ENCODE measurements at places on chromosomes 2 and 18. TPM values are rescaled to one million over a fixed set of nuclear protein-coding genes. Genes with fewer than 3 reads are reported as not detected.

- no peak for DNase-seq
Observed at GRCh38 chr18:427005-427404, 73.5 kb downstream of the COLEC12 start.

- no peak for DNase-seq
Observed at GRCh38 chr2:29729401-29729800, 192.0 kb downstream of the ALK start.

GRCh38 chr18:56615738-56616520 lies 22.5 kb downstream of the TXNL1 start:
- DNase-seq: no peak

DNA sequence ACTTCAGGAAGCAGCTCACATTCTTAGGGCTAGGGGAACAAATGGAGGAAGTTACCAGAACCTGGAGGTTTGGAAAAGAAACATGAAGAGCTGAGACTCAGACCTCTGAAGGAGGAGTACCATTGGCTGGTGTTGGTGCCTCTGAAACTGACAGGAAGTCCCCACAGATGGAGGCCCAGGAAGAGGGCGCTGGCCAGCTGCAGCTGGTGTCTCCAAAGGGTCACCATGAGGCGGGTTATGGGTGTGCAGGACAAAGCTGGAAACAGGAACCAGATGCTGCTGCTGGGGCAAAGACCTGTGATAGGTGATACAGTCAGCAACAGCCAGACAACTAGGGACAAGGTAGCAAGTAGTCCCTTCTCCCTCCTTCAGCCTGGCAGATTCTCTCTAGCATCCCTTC lies 136.5 kb upstream of the SERPINE2 start:
- DNase-seq: no peak

DNA sequence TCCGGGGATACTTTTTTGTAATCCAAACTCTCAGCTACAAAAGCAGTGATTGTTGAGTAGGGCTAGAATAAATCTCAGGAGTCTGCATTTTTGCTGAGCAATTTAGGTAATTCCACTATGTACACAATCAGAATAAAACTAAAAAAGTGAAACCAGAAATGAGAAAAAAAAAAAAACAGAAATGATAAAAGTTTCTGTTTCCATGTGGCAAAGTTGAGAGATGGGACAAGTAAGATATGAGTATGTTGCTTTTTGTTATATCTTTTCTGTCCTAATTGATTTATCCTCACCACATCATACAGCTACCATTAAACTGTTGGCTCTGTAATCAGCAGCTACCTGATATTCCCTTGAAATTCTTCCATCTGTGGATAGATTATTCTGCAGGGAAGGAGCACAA lies 92.7 kb downstream of the VWC2L start:
- DNase-seq: no peak

DNA sequence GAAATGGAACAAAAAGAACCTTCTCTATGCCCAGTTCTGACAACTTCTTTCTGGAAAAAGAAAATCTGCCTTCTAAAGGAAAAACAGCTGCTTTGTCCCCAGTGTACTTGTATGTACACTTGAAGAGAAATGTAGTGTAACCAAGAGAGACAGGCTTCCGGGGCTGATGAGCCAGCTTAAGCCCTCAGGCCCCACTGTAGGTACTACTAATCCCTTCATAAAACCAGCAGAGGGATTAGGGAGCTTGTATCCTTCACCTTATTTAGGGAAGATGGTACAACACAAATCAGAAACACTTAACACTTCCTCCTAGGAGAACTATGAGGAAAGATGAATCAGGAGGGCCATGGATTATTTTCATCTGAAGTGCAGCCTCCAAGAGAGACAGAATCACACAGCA lies 18.8 kb upstream of the SUCLG1 start:
- no peak for DNase-seq

GRCh38 chr18:41155910-41156851 lies 798.9 kb upstream of the PIK3C3 start:
- no peak for DNase-seq

- no peak for DNase-seq
Observed at GRCh38 chr2:205984381-205984780, 101.6 kb downstream of the INO80D start.

The UGT1A5 gene
- not detected for total RNA-seq

The TMEM37 gene
- not detected for total RNA-seq

The ARHGAP28 gene
- total RNA-seq: 4.6 TPM
